Left ventricle myocardium superior (tissue), 1 donor: ENCODE measurements at places on chromosomes 5 and 9. TPM values are rescaled to one million over a fixed set of nuclear protein-coding genes. Genes with fewer than 3 reads are reported as not detected.

Gene IL4
- total RNA-seq, result not detected

Gene IFNA21
- total RNA-seq, result not detected

- no peak for DNase-seq
Measured at GRCh38 chr9:37339923-37340322, 82.6 kb upstream of the GRHPR start.

DNA sequence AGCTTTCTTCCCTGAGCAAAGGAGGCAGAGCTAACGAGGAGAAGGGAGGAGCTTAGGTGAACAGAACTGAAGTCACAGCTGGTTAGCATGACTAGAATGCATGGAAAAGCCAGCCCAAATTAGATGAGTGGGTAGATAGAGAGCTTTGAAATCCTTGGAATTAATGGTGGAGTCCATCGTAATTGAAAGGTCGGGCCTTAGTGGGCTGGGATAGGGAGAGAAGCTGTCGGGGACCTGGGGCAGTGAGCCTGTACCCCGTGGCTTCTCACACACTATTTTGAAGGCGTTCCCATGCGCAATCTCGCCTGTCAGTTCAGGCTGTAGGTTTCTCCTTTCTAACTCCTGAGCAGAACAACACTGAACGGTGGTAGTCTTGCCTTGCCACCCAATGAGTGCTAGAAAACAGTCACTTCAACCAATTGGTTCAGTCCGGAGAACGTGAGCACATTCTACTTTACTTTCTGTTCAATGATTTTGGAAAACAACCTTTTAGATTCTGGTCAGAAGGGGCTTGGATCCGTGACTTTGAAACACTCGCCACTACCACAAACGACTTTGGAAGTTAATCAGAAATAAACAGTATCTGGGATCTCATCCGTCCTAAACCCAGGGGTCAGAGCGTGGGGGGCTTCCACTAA, 655 bp upstream of the RAI14 start:
- no peak for DNase-seq

DNA sequence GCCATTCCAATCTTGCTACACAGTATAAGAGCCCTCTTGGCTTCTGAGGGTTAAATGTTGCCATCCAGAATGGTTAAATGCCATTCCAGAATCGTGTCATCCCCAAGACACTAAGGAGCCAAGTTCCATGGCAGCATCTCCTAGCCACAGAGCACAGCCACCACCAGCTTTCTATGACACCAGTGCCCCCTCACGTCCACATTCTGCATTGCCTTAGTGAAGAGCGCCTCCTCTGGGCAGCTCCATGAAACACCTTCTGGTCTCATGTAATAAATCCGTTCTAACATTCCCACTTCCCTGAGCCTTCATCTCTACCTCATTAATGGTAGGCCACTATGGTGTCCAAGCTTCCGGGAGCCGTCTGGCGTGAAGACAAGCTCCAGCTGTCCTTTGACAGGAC, 12.4 kb downstream of the CBY3 start:
- no peak for DNase-seq

GRCh38 chr5:75265731-75266130, 29.1 kb upstream of the ANKRD31 start:
- DNase-seq, result no peak

- no peak for DNase-seq
Measured at GRCh38 chr5:179217356-179217755, 127.9 kb downstream of the ADAMTS2 start.

DNA sequence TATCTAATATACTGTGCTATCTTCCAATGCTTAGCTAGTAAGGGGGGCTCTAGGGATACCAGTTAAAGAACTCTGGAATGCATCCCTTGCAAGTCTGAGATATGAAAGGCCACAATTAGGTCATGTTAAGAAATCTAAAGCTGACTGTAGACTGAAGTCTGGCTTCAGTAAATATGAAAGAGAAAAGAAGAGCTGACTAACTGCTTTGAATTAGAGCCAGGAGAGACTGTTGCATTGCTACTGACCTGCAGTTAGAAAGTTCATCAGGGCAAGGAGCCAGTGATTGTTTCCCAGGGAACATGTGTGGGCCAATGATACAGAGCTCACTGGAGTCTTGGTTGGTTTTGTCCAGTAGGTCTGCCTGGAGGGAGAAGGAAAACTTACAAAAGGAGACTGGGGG, 472.1 kb upstream of the TNC start:
- DNase-seq, result no peak

GRCh38 chr5:102069974-102070373, 226.1 kb downstream of the SLCO4C1 start:
- DNase-seq, result no peak

- DNase-seq, result no peak
Measured at GRCh38 chr5:136006164-136006563, 22.6 kb upstream of the TGFBI start.
